Stimulated activated CD8-positive, alpha-beta memory T cell treated with anti-CD3 and anti-CD28 coated beads, Interleukin-7, amount 100 ng/mL, for 24 hours (primary cell): ENCODE measurements at places on chromosomes 3 and 15.

GRCh38 chr15:93485438-93486327 lies 396.7 kb upstream of the RGMA start:
- DNase-seq: no peak

DNA sequence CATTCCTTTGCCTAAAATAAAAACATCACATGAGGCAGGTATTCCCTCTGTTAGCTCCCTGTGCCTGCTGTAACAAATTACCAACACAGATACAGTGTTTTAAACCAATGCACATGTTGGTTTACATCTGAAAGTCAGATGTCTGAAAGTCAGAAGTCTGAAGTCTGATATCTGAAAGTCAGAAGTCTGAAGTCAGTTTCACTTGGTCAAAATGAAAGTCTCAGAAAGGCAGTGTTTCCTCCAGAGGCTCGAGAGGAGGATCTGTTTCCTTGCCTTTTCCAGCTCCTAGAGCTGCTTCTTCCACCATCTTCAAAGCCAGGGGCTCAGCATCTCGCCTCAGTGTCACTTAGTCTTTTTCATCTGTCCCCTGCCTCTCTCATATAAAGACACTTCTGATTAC lies 22.0 kb downstream of the SST start:
- DNase-seq: no peak

DNA sequence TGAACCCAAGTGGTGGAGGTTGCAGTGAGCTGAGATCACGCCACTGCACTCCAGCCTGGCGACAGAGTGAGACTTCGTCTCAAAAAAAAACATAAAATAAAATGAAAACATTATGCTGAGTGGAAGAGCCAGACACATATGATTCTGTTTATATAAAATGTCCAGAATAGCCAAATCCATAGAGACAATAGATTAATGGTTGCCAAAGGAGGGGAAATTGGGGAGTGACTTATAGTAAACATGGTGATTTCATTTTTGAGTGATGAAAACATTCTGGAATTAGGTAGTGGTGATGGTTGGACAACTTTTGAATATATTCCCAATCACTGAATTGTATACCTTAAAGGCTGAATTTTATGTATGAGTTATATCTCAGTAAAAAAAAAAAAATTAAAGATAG lies 172.0 kb upstream of the BFSP2 start:
- DNase-seq: no peak

DNA sequence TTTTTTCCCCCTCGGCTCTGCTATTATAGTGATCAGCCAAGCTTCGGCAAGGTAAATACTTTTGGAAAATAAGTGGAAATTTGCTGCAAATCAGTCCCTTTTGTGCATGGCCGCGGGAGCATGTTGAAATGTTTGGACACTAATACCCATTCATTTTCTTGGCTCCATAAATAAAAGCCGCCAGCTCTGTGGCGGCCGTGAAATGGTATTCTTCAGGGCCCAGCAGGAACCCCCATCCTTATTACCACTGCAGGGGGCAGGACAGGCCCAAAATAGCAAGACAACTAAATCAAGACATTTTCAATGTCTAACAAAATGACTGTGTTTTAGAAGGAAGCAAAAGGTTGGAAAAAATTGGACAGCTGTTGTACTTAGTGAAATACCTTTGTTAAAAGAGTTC lies 362.3 kb downstream of the NR2F2 start:
- no peak for DNase-seq
